CD4-positive, alpha-beta T cell treated with Interleukin-2 at 100 ng/mL for 4 hours (primary cell): ENCODE measurements at places on chromosomes 5 and 9.
A peak's percentile ranks its signal among the peaks of the same experiment; 100 is the strongest.

DNA sequence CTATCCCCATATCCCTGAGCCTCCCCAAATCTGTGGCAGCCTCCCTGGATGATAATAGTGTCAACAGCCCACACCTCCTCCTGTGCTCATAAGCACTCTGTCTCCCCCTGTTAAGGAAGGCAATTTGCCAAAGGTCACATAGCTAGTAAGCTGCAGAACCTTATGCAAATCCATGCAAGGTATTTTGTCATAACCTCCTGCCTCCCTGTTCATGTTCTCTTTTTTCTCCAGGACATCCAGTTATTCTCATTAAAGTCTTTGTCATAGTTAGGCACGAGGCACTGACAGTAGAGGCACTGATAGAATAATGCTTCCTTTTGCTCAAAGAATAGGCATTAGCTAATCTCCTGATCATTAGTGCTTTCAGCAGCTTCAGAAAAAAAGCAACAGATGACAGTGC lies 10.2 kb upstream of the AUH start:
- no peak for DNase-seq

GRCh38 chr5:9363026-9363425 lies 182.8 kb downstream of the SEMA5A start:
- DNase-seq = no peak

DNA sequence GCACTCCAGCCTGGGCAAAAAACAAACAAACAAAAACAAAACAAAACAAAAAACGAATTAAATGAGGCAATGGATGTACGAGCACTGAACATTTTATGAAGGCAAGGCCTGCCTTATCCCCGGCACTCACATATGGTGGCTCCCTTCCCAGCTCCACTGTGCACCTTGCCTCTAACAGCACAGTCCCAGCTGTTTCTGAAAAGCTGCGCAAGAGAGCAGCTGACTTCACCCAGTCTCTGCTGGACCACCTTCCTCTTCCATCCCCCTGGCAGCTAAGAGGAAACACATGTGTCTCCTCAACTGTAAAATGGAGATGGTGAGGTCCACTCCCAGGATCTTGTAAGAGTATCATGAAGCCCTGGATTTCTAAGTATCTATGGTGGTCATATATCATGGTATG lies 100.7 kb downstream of the KLF4 start:
- DNase-seq = no peak

GRCh38 chr5:88695931-88696330 lies 187.1 kb downstream of the MEF2C start:
- no peak for DNase-seq

- no peak for DNase-seq
Measured at GRCh38 chr5:132271251-132272246, 14.1 kb downstream of the PDLIM4 start.

DNA sequence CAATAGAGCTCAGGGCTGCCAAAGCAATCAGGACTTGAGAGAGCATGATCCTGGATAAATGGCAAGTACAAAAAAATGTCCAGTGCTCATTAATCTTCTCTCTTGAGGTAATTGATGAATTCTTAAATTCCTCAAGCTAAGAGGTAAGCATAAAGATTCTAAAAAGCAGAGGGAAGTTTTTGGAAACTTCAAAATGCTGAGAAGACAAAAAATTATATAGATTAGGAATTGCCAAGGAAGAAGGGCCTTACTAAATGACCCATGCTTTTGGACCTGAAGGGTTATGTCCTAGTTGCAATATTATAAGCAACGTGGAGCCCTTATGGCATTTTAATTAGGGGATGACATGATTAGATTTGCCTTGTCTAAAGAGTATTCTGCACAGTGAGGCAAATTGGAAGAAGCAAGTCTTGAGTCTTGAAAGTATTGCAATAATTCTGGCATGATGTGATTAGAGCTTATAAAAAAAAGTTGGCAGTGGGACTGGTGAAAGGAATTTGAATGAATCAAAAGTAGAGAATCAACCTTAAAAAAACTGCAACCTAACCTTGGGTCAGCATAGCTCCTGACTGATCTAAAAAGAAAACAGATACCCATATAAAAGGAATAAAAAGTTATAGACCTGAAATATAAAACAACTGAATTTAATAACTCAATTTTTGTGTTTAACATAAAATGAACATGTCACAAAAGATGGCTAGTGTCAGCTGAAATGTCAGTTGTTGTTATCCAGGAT lies 323.8 kb upstream of the ARRDC3 start:
- no peak for DNase-seq

DNA sequence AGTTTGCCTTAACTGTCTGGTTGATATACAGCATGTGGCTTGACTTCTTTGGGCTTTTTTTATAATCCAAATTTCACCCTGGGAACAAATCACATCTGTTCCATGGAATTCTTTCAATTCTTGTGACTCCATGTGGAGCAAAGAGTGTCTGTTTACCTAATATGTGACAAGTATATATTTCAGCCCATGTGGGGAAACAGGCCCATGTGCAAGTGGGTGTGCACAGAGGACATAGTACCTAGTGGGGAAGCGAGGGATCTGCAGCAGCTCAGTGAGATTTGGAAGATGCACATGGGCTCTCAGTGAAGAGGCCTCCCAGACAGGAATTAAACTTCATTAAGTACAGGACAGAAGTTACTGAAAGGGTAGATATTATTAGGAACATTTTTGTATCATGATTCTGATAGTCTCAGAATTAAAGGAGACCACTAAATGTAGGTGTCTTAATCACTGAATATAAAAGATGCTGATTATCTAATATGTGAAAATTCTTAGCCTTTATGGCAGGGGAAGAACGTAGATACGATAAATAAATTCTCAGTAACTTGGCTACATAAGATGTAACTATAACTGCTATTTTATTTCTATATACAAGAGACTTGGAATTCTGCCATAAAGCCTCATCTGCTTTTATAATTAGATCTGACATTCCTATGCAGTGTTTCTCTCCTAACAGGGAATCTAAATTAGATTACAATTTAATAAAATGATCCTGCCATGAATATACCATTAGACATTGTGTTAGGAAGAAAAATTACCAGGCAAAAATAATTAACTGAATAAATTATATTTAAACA lies 181.2 kb downstream of the SLC12A2 start:
- no peak for DNase-seq

DNA sequence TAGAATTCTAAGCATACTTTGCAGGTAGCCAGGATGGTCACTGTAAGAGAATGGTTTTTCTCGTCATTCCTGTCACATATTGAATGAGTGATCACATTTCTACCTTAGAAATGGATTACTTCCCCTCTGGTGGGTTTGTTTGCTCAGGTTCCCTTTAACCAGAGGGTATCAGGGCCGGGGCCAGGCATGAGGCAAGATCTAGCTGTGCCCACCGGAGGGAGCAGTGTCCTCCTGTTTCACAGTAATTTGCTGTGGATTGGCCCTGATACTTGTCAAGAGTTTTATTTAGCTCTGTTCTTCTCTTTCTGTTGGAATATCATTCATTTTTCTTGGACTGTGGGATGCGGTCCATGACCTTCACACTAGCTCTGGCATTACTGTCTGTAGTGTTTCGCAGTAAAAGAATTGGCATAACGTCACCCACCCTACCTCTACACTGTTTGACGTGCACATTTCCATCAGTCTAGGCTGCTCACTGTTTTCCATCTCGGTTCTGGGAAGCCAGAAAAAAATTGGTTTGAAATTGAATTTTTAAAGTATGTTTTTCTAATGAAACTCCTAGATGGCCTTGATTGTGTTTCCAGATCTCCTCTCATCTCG lies 42.4 kb upstream of the ZBED3 start:
- no peak for DNase-seq

GRCh38 chr9:127608104-127608966 lies 3.7 kb upstream of the STXBP1 start:
- peak; percentile 73 for DNase-seq

GRCh38 chr9:13513716-13514444 lies 234.4 kb upstream of the MPDZ start:
- no peak for DNase-seq

- DNase-seq = no peak
Measured at GRCh38 chr9:120481248-120481647, 98.7 kb downstream of the CDK5RAP2 start.

DNA sequence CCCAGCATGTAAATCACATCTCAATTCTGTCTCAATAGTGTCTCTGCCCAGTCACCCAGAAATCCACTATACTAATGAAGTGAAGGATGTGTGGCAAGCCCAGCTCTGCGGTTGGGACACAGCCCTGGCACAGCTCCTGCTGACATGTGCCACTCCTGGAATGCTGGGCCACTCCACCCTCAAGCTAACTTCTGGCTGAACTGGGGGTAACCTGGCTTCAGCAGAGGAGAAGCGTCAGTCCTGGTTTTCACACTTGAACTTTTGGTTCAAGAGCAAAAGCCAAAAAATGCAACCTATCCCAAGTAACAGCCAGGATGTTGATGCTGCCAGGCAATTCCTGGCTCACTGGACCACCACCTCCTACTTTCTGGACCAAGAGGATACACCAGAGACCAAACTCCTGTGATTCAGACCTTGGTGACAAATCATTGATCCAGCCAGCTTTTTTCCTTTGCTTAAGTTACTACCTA lies 86.4 kb downstream of the ARRDC3 start:
- DNase-seq = no peak

- no peak for DNase-seq
Measured at GRCh38 chr5:42881416-42882117, 69.9 kb upstream of the SELENOP start.

DNA sequence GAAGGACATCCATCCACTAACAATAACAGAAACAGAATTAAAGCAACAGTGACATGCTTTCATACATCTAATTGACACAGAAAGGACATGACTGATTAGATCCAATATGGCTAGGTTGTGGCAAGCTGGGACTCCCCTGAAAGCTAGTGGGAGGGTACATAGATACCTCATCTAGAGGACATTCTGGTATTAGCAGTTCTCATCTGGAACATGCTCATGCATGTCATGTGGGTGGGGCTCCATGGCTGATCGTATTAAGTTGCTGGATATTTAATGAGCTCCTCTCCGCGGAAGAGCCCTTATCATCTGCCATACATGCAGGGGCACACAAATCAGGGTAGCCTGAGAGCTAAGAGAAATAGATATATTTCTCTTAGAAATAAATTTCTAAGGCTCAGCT lies 358.9 kb downstream of the ICE1 start:
- no peak for DNase-seq

DNA sequence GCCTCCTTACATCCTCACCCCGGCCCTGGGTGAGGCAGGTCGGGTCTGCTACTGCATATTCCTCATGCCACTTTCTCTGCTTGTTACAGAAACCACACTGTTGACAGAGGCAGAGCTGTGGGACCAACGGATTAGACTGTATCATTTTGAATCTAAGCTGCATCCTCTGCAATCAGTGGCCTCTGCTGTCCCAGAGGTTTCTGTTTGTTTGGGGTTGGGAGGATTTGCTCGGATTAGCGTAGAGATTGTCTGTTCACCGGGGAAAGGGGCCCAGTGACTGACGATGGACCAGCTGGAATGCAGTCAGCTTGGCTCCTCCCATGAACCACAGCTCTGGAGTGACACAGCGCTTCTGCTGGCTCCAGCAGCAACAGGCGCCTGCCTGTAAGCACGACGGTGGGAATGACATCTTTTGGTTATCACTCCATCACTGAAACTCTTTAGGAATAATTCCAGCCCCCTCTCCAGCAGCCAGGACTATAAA lies 37.3 kb upstream of the ADRA1B start:
- DNase-seq = no peak

DNA sequence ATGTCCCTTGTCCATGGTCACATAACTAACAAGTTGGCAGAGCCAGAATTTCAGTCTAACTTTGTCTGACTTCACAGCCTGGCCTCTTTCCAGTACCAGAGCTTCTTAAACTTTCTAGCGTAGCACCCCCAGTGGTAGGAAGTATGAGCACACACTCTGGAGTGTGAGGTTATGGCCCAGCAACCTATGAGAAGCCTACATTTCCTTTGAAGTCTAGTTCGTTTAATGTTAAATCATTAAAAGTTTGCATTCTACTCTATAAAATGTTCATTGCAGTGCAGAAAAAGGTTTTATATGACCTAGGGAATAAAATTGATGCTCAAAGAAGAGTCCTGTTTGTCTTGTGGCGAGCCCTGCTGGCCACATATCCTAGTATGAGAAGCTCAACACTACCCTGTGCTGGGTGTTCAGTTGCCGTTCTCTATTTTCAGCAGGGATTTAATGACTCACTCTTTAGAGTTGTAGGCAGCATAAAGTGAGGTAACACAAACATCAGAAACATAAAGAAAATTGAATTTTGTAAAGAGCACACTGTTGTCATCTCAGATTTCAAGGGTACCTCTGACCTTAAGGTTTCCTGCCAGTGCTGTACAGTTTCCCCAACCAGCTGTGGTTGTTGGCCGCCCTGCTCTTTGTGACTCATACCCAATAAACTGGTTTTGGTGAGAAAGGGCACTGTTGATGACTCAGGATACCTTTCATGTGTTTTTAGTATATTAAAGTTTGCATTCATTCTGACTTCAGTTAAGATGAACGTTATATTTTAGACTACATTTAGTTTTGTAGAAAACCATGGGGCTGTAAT lies 14.3 kb downstream of the MCCC2 start:
- DNase-seq = peak; percentile 92
